Activated CD4-positive, alpha-beta memory T cell treated with anti-CD3 and anti-CD28 coated beads, Interleukin-2, amount 10 ng/mL, durations not matched to agents 7 days and 5 days (primary cell): ENCODE measurements at places on chromosomes 1 and 21. TPM values are rescaled to one million over a fixed set of nuclear protein-coding genes. Genes with fewer than 3 reads are reported as not detected.
A peak's percentile ranks its signal among the peaks of the same experiment; 100 is the strongest.

DNA sequence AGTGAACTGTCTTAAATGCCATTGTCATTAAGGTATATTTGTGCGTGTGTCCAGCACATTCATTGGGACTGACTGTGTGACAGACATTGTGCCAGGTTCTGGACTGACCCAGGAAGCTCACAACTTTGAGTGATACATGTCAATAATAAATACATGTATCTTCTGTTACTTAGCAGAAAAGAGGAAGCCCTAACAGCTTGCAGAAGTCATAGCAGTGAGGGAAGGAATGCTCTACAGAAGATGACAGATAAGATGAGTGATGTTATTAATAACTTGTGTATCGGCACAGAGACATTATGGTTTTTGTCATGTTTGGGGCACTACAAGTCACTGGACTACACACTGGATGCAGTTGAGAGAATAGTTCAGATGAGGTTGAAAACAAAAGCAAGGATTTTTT is 1.2 kb upstream of the SRSF11 start:
- no peaks in the 10 kb centered on the region for H3K27me3 ChIP-seq
- H3K4me3 ChIP-seq, result peak overlapping the region; percentile 30
- no peak for DNase-seq
- peak overlapping the region; percentile 41 for H3K27ac ChIP-seq
- H3K4me1 ChIP-seq, result peaks cover 43% of the 10 kb centered on the region

DNA sequence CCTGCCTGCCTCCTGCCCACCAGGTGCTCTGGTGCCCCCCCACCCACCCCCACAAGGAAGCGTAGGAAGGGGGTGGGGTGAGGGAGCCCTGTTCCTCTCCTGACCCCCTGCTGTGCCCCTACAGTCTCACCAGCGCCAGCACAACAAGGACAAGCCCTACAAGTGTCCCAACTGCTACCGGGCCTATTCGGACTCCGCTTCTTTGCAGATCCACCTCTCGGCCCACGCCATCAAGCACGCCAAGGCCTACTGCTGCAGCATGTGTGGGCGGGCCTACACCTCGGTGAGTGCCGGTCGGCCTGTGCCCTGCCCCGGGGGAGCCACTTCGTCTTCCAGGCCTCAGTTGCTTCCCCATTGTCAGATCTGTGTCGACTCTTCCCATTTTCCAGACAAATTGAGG is 25.9 kb downstream of the A3GALT2 start:
- no peak overlapping the region for H3K4me3 ChIP-seq
- DNase-seq, result no peak
- H3K4me1 ChIP-seq, result peaks cover 18% of the 10 kb centered on the region
- no peaks in the 10 kb centered on the region for H3K27me3 ChIP-seq
- H3K36me3 ChIP-seq, result peaks cover 3% of the 10 kb centered on the region

DNA sequence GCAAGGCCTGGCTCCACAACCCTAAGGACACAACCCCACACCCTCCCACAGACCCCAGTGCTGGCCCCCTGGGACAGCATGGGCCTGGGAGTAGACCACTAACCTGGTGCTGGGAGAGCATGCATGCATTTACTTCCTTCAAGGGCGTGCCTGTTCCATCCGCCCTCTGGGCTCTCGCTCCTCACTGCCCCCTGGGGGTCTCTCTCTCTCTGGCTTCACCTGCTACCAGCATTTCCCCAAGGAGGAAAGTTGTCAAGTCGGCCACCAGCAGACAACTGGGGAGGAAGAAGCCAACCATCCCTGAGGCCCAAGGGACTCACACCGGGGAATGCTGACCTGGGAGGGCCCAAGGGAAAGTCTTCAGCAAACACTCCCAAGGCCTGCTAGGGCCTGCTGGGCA is 6.5 kb downstream of the LRP8 start:
- H3K4me1 ChIP-seq, result peaks cover 43% of the 10 kb centered on the region
- H3K4me3 ChIP-seq, result no peak overlapping the region
- no peak overlapping the region for H3K27ac ChIP-seq
- no peak for DNase-seq
- no peaks in the 10 kb centered on the region for H3K27me3 ChIP-seq

GRCh38 chr21:17264182-17264581 is 248.7 kb upstream of the CXADR start:
- DNase-seq, result no peak
- no peaks in the 10 kb centered on the region for H3K36me3 ChIP-seq
- H3K4me3 ChIP-seq, result no peak overlapping the region
- no peak overlapping the region for H3K27ac ChIP-seq
- no peaks in the 10 kb centered on the region for H3K27me3 ChIP-seq

- H3K4me1 ChIP-seq, result peaks cover 14% of the 10 kb centered on the region
- H3K27me3 ChIP-seq, result no peaks in the 10 kb centered on the region
Observed at GRCh38 chr1:91779548-91780021, 106.4 kb downstream of the TGFBR3 start.

GRCh38 chr1:27956761-27957160 is 3.0 kb upstream of the XKR8 start:
- H3K27ac ChIP-seq, result no peak overlapping the region
- DNase-seq, result no peak
- H3K27me3 ChIP-seq, result peaks cover 6% of the 10 kb centered on the region

- peak overlapping the region; percentile 93 for H3K4me3 ChIP-seq
- peaks cover 2% of the 10 kb centered on the region for H3K36me3 ChIP-seq
- no peaks in the 10 kb centered on the region for H3K27me3 ChIP-seq
- DNase-seq, result peak; percentile 77
- peaks cover 30% of the 10 kb centered on the region for H3K4me1 ChIP-seq
Observed at GRCh38 chr21:32411350-32412161, 950 bp upstream of the EVA1C start.

- H3K36me3 ChIP-seq, result no peaks in the 10 kb centered on the region
- no peaks in the 10 kb centered on the region for H3K4me1 ChIP-seq
- DNase-seq, result no peak
- no peak overlapping the region for H3K27ac ChIP-seq
- H3K4me3 ChIP-seq, result no peak overlapping the region
- peaks cover 9% of the 10 kb centered on the region for H3K27me3 ChIP-seq
Observed at GRCh38 chr1:63799820-63800219, 26.0 kb downstream of the ROR1 start.

DNA sequence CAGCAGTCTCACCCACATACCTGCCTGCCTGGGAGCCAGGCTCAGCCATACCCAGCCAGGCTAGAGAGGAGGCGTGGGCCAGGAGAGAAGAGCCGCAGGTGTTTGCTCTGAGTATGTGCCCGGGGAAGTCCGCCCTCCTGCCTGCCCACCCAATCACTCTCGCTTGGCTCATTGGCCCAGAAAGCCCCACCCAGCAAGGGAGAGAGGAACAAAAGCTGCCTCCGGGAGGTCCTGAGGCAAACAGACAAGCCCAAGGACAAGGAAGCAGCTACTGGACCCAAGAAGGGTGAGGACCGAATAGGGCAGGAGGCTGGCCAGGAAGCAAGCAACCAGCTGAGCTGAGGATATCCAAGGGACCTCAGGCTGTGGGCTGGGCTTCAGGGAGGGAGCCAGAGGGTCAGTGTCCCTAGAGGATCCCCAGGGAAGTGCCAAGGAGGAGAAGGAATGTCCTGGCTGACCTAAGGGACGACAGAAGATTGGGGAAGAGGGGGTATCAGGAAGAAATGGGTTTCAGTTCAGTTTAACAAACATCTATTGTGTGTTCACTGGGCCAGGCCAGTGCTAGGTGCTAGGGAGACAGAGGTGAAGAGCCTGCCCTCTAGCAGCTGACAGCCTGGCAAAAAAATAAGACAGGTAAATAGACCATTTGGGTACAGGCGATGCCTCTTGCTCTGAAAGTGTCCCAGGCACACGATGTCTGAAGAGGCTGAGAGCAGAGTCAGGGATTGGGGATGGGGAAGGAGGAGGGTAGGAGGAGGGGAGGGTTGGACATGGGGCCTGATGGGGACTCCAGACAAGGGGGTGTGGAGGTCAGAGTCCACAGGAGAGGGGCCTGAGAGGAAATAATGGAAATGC is at the start of gene GJB4:
TSS of gene GJB4 (plus strand) at position 238 of the 855 bp plus-strand sequence. CDS start 1,515 bp downstream, outside the sequence.
- no peak within 1 kb of the TSS for H3K4me3 ChIP-seq
- no peak within 1 kb of the TSS for H3K27ac ChIP-seq
- no peaks in the 10 kb centered on the region for H3K4me1 ChIP-seq
- no peaks in the 10 kb centered on the region for H3K36me3 ChIP-seq

Gene CRNN
- not detected for total RNA-seq

Gene SLC30A1
- total RNA-seq, result 8.0 TPM

Gene ZNF695
- 0.63 TPM for total RNA-seq

Gene FMO5
- total RNA-seq, result 0.73 TPM

Gene LAPTM5
- 481 TPM for total RNA-seq
